ENCODE measurements at places on chromosomes 6 and 20. TPM values are rescaled to one million over a fixed set of nuclear protein-coding genes. Genes with fewer than 3 reads are reported as not detected.

- DNase-seq = no peak
- no peaks in the 10 kb centered on the region for H3K4me1 ChIP-seq
These were observed 60.3 kb downstream of the ADGRG6 start for GRCh38 chr6:142361779-142362750.

GRCh38 chr6:33433544-33434191 is 13.8 kb downstream of the SYNGAP1 start:
- H3K4me3 ChIP-seq = no peak overlapping the region
- H3K27me3 ChIP-seq = no peaks in the 10 kb centered on the region
- H3K27ac ChIP-seq = peak overlapping the region; percentile 36
- H3K4me1 ChIP-seq = peaks cover 11% of the 10 kb centered on the region

- no peaks in the 10 kb centered on the region for H3K27me3 ChIP-seq
- H3K4me3 ChIP-seq = no peak overlapping the region
- no peak for DNase-seq
- no peaks in the 10 kb centered on the region for H3K36me3 ChIP-seq
These were observed 96.9 kb downstream of the MBOAT1 start for GRCh38 chr6:20115246-20115980.

DNA sequence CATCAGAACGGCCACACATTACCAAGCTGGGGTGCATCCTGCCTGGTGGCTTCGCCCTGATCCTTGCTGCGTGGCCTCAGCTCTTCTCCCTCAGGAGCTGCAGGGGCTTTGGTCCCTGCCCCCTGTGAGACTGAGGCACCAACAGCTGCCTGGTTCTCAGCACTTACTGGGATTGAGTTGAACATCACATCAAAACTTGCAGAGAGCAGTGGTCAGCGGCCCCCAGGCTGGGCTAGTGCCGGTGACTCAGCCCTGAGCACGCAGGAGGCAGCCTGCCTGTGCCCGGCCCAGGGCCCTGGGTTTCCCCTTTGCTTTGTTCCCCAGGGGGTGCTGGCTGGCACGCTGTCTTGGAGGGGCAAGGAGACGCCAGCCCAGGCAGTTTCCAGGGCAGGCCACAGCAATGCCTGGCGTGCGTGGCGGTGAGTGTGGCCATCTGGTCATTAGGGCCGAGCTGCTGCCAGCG is 63.3 kb downstream of the DLL1 start:
- no peak for DNase-seq
- no peaks in the 10 kb centered on the region for H3K27me3 ChIP-seq
- H3K27ac ChIP-seq = no peak overlapping the region
- H3K4me1 ChIP-seq = no peaks in the 10 kb centered on the region
- H3K4me3 ChIP-seq = no peak overlapping the region
- H3K36me3 ChIP-seq = no peaks in the 10 kb centered on the region

The THBD gene
- 2.2 TPM for total RNA-seq

The SLC17A3 gene
- not detected for total RNA-seq

DNA sequence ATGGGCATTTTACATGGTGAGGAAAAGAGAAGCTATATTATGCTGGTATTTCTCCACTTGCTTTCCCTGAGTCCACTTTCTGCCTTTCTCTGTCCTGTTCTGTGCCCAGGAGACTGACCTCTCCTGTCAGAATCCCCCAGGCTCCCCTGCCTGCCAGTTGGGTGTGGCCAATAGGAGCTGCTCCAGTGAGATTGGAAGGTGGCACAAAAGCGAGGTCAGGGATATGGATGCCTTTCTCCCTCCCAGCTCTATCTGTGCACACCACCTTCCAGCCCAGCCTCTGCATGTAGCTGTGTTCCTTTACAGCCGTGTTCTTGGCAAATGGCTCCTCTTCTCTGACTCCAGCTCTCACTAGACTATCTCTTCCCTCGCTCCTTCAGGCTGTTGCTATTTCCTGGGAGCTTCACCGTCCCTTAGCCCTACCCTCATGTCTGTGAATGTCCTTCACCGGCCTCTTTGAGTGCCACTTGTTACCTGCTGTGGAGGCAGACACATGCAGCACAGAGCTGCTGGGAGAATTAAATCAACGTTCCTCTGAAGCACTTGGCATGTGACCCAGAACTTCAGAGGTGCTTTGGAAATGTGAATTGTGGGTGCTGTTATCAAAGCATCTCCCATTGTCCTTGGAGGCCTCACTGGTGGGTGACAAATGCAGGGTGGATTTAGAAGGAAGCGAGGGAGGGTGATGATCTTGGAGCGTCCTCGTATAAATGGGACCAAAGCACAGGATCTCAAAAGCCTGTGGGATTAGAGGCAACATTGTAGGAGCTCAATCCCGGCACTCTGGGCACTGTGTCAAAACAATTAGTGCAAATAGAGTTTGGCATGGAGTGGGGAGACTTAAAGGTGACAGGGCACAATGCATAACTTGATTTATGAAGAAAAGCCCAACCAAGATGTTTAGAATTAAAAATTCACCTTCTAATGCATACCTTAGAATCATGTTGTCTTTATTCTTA is 28.9 kb upstream of the RALGAPA2 start:
- H3K36me3 ChIP-seq = no peaks in the 10 kb centered on the region
- H3K4me1 ChIP-seq = peaks cover 6% of the 10 kb centered on the region
- H3K27ac ChIP-seq = no peak overlapping the region
- no peak overlapping the region for H3K4me3 ChIP-seq

The CALHM4 gene
- not detected for total RNA-seq

The MATN4 gene
- total RNA-seq = 0.20 TPM

The SIRPB2 gene
- not detected for total RNA-seq

GRCh38 chr6:118968416-118968815 is 33.5 kb upstream of the MCM9 start:
- no peak for DNase-seq
- H3K4me1 ChIP-seq = no peaks in the 10 kb centered on the region
- no peak overlapping the region for H3K4me3 ChIP-seq
- H3K36me3 ChIP-seq = peaks cover 88% of the 10 kb centered on the region

The PXMP4 gene
- total RNA-seq = 1.5 TPM

The DPPA5 gene
- not detected for total RNA-seq

DNA sequence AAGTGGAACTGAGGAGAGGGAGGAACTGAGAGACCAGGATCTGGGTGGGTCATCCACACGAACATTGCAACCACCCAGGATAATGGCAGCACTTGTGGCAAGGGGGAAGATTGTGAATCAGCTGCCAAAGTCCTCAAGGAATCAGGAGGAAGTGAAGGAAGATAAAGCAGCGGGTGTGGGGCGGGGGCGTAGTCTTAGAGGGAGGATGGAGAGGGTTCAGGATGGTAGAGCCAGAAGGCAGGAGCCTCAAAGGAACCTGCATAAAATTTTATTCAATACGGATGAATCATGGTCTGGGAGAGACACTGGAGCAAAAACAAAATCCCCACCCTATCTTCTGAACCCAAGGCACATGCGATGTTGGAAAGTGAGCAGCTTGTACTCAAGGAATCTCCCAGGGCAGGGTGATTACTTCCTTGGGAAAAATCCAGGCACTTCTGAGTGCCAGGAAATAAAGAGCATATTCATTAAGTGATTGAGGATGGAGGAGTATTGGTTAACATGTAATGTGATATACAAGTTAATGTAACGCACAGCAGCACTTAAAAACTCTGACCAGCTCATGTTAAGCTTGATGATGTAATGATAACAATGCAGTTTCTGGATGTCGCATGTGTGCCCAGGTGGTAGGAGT is 82.0 kb upstream of the B3GAT2 start:
- no peak for DNase-seq
- H3K27ac ChIP-seq = no peak overlapping the region
- no peak overlapping the region for H3K4me3 ChIP-seq
- H3K4me1 ChIP-seq = peaks cover 9% of the 10 kb centered on the region
- peaks cover 95% of the 10 kb centered on the region for H3K27me3 ChIP-seq

DNA sequence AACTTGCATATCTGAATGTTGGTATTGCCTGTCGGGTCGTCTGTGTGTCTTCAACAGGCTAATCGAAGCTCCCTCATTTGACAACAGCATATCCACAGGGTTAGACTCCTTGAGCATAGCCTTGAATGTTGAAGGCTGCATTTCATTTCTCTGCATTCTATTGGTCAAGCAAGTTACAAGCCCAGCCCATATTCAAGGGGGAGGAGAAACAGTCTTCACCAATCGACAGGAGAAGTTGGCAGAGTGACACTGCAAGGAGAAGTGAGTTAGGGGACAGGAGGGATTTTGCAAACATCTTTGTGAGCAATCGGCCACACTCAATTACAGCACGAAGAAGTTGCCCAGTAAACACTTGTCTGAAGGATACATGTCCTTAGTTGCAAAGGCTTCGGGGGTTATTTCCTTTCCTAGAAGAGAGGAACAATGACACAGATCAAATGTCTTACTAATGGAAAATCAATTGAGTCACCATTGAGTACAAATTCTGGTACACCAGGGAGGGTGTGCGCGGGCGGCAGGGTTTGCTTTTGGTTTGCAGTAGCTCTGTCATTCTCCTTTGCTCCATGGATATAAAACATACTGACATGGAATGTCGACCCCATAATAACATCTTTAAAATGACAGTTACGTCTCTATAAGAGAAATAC is 60.6 kb upstream of the NT5E start:
- no peak for DNase-seq
- H3K4me1 ChIP-seq = no peaks in the 10 kb centered on the region
- H3K27me3 ChIP-seq = no peaks in the 10 kb centered on the region

GRCh38 chr6:79750806-79751205 is 119.7 kb downstream of the SH3BGRL2 start:
- no peak overlapping the region for H3K4me3 ChIP-seq
- DNase-seq = no peak
- H3K36me3 ChIP-seq = no peaks in the 10 kb centered on the region
- H3K27ac ChIP-seq = peak overlapping the region; percentile 26
- H3K4me1 ChIP-seq = no peaks in the 10 kb centered on the region

DNA sequence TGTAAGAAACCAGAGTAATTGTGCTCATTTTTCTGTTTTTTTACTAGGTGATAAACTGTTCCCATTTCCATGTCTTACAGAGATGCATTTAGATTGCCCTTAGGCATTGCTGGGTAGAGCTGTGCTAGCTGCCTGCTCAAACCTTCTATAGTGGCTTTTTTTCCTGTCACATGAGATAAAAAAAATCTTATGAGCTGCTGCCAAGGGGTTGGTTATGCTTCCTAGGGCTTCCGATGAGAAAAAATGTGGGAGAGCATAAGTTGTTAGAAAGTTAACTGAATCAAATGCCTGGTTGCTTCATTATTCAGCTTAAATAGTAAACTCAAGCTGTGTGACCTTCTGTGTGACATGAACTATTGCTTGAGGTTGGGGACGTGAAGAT is 50.0 kb upstream of the NOX3 start:
- no peak for DNase-seq
- no peak overlapping the region for H3K27ac ChIP-seq
- H3K4me3 ChIP-seq = no peak overlapping the region
- H3K36me3 ChIP-seq = no peaks in the 10 kb centered on the region
- no peaks in the 10 kb centered on the region for H3K27me3 ChIP-seq

All from endodermal cell (in vitro differentiated cells).